Motor neuron (in vitro differentiated cells): ENCODE measurements at places on chromosomes 7 and 10. TPM values are rescaled to one million over a fixed set of nuclear protein-coding genes. Genes with fewer than 3 reads are reported as not detected.

DNA sequence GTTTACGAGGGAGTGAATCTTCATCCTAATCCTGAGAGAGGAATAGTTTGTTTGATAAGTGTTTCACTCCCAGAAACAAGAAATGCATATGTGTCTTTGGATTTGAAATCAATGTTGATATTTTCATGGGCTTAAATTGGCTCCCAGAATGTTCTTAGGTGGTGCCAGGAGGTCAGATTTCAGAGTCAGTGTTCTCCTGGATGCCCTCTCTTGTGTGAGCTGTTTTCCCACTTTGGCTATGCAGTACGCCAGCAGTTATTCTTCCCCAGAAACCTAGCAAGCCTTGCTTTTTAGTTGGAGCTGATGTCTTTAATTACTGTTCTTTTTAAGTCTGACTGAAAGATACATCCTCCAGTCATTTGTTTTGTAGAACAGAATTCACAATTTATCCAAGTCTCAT lies 291.4 kb downstream of the DNAJB9 start:
- no peak for ATAC-seq

DNA sequence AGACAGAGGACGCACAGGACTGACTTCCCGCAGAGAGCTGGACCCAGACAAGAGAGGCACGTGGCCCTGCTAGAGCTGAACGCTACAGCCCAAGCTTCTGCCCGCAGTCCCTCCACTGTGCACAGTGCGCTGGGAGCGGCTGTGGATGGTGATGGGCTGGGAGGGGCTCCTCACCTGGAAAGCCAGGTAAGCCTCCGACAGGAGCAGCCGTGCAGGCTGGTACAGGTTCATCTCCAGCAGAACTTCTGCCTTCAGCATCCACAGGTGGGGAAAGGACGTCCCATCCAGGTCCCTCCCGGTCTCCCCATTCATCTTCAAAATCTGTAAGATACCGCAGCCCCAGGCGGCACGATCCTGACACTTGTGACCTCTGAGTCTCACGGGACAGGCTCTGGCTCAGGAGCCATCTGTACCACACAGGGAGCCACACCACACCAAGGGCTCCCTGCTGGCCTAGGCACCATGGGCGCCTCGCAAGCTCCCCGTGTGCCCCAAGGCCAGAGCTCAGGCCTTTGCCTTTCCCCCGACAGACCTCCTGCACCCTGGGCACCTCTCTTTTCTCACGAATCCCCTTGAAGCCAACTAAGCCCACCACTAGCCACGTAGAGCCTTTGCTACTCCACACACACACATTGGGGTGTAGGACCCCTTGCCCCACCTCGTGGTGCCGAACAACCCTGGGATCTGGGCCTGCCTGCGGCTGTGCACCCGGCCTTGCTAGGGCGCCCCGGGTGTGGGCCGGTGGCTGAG lies 76.3 kb downstream of the CFAP46 start:
- ATAC-seq, result no peak

GRCh38 chr7:2195400-2196246 lies 37.1 kb downstream of the MAD1L1 start:
- ATAC-seq, result no peak

LRIT1 gene
- not detected in 2 replicates for total RNA-seq

ASAH2 gene
- total RNA-seq, result 1.3 and 1.5 TPM in 2 replicates
